Stimulated activated CD4-positive, alpha-beta T cell treated with anti-CD3 and anti-CD28 coated beads, Interleukin-1b, Interleukin-23, amount 100 ng/mL, for 1 hour (primary cell): ENCODE measurements at places on chromosomes 2 and 18.

- no peak for DNase-seq
Observed at GRCh38 chr2:215432759-215433594, 2.9 kb downstream of the FN1 start.

- DNase-seq = no peak
Observed at GRCh38 chr2:177728920-177729319, 336.3 kb downstream of the AGPS start.

- DNase-seq = peak; percentile 26
Observed at GRCh38 chr2:26692279-26692896, at the start of gene KCNK3. Gene KCNK3, plus strand, starts transcription at chr2:26692722. Its CDS starts 154 bp downstream, at chr2:26692876.

GRCh38 chr18:3623769-3624545 is 174.0 kb downstream of the TGIF1 start:
- DNase-seq = no peak

GRCh38 chr2:120741571-120742561 is 6.2 kb downstream of the GLI2 start:
- DNase-seq = no peak

- DNase-seq = no peak
Observed at GRCh38 chr2:152477347-152478092, 142.5 kb downstream of the FMNL2 start.

DNA sequence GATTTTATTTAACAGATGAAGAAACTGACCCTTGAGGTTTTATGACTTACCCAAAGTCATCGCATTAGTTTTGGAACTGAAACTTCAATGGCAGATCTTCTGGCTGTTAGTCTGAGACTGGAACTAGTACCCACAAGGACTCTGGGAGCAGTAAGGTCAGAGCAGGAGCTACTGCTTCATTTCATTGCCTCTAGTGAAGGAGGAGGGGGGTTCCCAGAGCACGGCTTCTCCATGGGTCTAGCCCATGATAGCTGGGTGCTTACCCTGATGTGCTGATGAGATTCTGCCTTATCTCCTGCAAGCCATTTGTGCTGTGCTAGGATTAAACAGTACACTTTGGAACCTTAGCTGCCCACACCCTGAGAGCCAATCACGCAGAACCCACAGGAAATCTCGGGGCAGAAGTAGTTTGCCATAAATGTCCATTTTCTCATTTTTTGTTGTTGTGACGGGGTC is 5.4 kb upstream of the RNASEH1 start:
- DNase-seq = no peak

- DNase-seq = no peak
Observed at GRCh38 chr2:241323778-241324177, 8.1 kb downstream of the SEPTIN2 start.

- DNase-seq = no peak
Observed at GRCh38 chr2:180962727-180963314, 17.6 kb upstream of the UBE2E3 start.

DNA sequence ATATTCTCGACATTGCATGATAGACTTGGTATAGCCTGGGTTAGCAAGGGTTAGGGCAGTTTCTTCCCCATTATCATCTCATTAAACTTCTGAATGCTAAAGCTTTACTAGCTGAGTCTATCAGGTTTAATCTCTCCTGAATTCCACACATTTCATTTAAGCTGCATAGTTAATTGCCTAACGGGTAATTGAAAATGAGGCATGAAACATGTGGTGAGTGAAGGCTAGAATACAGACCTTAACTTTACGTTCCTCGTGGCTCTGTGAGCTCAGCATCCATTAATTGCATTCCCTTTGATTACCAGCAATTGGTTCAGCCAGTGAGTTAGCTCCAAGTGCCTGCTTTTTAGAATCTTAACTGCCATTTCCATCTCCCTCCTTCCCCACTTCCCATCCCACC is 126.5 kb upstream of the MEX3C start:
- no peak for DNase-seq

- DNase-seq = no peak
Observed at GRCh38 chr18:5207471-5208150, 10.6 kb upstream of the AKAIN1 start.

DNA sequence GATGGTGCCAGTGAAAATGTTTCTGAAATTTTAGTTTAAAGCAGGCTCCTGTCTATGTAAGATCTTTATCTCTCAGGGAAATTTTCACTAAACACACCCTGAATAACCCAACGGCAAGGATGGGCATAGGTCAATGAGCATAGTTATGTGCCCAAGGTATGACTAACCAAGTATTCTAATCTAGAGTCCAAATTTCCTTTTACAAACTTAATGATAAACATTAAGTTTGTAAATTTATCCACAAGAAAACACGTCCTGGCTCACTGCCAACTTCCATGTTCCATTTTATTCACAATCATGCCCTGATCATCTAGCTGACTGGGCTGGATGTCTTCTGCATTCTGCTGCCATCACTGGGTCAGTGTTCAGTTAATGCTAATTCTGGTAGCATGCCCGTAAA is 151.2 kb downstream of the SRBD1 start:
- no peak for DNase-seq

DNA sequence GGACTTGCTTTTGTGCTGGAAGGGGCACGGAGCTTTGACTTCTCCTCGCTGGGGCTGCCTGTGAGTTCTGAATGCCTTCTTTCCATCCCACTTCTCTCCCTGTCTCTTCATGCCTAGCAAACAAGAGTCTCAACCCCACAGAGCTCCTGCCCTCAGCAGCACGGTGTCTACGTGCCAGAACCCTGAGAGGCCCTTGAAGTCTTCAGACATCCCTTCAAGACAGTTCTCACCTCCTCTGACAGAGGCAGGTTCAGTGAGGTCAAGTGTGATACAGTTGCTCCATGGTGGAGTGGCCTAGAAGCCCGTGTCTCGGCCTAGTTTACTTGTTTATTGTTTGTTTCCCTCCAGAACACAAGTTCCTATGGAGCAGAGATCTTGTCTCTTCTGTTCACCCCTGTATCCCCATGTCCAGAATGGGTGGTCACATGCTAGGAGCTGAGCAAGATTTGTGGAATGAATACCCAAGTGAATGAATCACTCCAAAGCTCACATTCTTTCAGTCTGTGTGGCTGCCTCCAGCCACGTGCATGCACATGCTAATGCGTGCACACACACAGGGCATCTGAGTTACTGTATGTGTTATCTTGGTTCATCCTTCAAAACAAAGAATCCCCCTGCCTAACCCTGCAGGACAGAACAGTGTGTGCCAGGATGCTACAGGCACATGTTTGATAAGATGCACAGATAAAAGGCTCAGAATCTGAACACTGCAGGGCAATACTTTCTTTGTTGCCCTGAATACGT is 391.6 kb downstream of the NBAS start:
- DNase-seq = no peak

DNA sequence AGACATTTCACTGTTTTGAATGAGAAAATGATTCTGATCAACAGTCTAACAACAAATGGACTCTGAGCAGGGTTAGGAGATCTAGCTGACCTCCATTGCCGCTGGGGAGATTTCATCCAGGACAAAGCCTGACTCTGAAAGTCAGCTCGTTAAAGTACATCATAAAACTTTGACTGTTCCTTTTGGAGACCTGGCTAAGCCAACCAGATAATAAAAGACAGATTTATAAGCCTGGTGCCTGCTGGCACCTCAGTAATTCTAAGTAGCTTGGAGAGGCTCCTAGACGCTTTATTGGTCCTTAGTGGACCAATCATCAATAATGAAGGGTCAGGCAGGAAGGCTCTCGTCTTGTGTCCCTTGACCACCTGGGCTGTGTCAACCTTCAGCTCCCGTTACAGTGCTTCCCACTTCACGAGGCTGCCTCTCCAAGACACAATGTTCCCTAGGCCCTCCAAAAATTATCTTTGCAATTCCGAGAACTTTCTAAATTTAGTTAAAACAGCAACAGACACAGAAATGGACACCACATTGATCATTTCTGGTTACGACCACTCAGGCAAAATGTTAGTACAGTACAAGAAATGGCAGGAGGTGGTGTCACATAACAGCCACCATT is 47.9 kb upstream of the PMAIP1 start:
- DNase-seq = no peak
